DMS153 (cell line): ENCODE measurements at places on chromosomes 6 and 20.

- DNase-seq, result no peak
Observed at GRCh38 chr6:23228439-23229024, 659.2 kb downstream of the HDGFL1 start.

- DNase-seq, result no peak
Observed at GRCh38 chr6:33161354-33162331, 30.6 kb downstream of the COL11A2 start.

DNA sequence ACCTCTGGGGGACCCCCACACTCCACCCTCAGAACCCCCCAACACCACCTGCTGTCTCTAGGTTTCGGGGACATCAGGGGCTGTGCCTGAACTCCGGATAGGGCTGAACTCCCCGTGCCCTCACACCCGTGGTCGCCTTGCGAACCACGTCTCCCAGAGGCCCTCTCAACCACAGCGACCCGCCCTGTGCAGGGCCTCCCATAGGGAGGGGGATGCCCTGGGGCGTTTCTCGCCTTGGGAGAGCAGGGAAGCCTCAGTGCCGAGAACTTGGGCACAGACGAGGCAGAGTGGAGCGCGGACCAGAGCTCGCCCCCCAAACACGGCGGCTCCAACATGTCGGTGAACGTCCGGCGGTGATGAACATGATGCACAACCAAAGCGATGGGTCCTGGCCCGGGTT, 6.8 kb downstream of the FRMD1 start:
- DNase-seq, result no peak

GRCh38 chr6:112279031-112279935, 24.9 kb upstream of the LAMA4 start:
- no peak for DNase-seq

- DNase-seq, result no peak
Observed at GRCh38 chr20:45097485-45098102, 3.3 kb downstream of the KCNS1 start.

GRCh38 chr6:114281496-114281895, 61.3 kb downstream of the HS3ST5 start:
- DNase-seq, result no peak

DNA sequence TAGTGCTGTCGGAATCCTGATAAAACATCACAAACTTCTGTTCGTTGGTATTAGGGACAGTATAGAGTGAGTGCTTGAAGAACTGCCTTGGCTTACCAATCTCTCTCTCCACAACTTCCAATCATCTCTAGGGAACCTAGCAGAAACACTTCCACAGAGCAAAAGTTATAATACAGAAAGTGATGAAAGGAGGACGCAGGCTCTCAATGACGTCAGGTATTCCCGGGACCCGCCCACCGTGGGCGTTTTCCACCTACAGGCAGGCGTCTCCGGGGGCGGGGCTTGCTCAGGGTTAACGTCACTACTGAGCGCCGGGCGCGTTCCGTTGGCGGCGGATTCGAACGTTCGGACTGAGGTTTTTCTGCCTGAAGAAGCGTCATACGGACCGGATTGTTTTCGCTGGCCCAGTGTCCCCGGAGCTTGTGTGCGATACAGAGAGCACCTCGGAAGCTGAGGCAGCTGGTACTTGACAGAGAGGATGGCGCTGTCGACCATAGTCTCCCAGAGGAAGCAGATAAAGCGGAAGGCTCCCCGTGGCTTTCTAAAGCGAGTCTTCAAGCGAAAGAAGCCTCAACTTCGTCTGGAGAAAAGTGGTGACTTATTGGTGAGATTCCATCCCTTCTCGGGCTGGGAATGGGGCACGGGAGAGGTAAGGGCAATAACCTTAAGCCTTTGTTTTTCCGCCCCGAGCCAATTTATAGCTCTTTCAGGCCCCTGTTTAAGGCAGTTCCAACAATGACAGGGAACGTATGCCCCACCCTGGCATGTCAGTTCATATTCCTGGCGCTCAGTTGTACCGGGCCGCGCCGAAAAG, at the start of gene CENPW:
Gene CENPW, plus strand, starts transcription at position 320 of the 814 bp plus-strand sequence. Its CDS starts 159 bp downstream, at position 479.
- DNase-seq, result peak; percentile 81

DNA sequence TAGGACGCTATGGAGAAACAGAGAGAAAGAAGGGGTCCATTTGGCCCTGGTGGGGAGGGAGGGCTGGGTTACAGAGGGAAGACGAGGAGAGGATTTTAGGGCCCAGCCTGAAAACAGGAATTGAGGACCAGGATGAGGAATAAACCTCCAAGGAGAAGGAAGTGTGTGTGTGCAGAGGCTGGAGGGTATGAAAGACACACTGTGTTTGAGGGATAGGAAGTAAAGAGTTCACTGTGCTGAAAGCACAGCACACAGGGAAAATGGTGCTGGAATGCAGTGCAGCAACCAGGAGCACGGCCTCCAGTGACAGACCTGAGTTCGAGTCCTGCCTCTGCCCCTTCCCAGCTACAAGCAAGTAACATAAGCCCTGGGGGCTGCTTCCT, 7.8 kb downstream of the MBOAT1 start:
- no peak for DNase-seq

DNA sequence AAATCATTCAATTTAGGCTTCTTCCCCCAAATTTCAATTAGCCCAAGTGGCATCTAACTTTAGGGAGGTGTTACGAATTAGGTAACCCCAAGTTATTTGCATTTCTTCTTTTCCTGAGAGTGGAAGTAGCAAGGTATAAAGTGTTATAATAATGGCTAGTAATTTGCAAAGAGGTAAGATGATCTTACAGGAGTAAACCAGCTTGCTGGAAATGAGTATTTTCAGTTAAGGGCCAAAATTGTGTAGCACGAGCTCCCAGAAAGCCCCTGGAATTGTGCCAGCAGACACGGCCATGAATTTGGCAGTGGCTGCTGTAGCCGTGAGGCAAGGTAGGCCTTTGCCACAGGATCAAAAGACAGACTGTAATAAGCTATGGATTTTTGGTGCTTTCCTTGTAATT, 38.0 kb downstream of the CITED2 start:
- no peak for DNase-seq

DNA sequence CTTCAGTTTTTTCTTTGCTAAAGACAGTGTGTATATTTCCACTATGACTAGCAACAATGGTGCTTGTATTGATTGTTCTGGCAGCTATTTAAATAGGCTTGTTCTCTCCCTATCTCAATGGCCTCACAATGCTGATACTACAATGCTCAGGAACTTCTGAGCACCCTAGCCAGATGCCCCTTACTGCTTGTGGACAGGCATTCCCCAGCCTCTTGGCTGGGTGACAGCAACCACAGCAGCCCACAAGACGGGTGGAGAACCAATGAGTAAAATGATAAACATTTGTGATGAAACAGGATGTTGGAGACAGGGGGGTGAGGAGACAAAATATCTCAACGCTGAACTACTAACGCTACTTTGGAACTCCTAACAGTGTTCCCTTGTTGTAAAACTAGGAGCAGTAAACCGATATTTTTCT, 42.3 kb downstream of the HIVEP2 start:
- peak; percentile 60 for DNase-seq

DNA sequence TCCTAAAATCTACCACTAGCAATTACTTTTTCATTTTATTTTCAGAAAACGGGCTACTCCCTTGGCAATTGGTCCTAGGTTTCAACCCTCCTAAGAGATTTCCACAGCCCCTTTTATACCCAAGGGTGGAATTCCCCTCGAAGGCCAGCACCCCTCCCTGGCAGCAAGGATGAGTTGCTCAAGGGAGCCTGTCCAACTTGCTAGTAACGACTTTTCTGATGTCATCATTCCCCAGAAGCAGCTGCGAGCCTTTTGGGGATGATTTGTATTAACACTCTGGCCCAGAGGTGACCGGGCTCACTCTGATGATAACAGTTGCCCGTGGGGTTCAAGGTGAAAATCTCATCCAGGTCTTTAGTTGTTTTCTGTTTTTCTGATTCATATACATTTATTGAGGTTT, 30.7 kb upstream of the NAA20 start:
- DNase-seq, result no peak

DNA sequence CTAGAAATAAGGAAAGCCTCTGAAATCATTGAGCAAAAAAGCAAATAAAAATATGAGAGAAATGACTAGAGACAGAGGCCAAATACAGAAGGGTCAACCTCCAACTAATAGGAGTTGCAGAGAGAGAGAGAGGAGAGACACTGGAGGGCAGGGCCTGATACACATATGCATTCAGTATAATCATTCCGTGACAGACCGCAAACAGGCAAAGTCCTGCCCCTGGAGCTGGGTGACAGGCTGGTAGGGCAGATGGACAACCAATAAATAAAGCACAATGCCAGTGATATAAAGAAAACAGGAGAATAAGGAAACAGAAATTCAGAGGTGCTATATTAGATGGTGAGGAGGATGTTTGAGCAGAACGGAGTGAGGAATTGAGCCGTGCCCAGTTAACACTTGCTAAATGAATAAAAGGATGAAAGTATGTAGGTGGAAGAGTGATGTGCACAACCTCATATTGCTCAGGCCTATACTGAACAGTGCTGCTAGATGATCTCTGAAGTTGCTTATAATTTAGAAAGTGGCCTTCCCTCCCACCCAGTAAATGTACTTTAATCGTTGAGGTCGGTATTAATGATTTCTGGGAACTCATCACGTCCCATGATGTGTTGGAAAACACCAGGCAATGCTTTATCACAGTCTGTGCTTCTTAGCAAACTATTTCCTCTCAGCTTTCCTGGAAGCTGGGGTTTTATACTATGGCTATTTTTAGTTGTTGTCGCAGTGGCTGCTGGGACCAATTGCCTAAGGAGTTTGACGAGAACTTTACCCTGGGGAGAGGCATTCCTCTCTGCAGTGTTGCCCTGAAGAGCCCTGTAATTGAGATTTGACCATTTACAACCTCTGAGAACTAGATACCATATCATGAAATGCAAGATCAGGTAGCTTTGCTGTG, 37.6 kb upstream of the CLIC5 start:
- DNase-seq, result no peak

GRCh38 chr6:49513153-49513989, 13.6 kb downstream of the GLYATL3 start:
- no peak for DNase-seq
